ENCODE measurements at places on chromosomes 5 and 9. TPM values are rescaled to one million over a fixed set of nuclear protein-coding genes. Genes with fewer than 3 reads are reported as not detected.
A peak's percentile ranks its signal among the peaks of the same experiment; 100 is the strongest.

- no peak for DNase-seq
Observed at GRCh38 chr5:169777159-169777558, 140.1 kb downstream of the DOCK2 start.

Gene PCDHGA10
- polyA plus RNA-seq, result 1.6 TPM

DNA sequence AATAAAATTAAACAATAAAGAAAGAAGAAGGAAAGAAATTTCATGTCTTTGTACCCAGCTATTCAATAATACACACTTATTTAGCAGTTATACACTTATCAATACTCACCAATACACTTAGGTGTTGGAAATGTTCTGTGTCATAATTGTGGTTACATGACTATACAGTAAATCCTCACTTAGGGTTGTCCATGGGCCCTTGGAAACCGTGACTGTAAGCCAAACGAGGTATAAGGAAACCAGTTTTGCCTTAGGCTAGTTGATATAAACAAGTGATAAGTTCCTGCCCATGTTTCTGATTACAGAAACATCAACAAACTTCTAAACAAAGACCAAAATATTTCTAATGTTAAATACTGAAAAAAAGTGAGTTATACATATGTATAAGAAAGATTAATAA, 10.0 kb upstream of the SLCO4C1 start:
- no peak for DNase-seq

DNA sequence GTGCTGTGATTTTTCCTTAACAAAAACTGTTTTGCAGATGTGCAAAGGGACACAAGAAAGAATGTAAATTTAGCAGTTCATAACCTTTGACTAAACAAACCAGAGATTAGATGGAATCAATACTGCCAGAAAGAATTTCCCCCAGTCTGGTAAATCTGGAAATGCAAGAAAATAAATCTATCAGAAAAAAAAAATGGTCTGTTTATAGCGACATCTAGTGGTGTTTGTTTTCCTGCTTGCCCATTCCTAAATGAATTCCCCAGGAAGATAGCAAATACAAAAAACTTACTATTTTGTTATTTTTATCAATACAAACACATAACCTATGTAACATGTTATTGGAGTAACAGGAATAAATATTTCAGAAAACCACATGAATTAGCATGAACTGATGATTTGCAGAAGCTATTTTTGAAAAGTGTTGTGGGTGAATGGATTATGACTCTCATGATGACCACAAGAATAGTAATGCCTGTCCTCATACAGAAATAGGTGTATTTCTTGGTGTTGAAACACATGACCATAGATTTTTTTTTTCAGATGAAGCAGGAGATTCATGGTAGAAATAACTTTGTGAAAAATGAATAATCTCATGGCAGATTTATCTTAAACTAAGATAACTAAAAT, 1703.8 kb downstream of the MAT2B start:
- peak; percentile 33 for DNase-seq

DNA sequence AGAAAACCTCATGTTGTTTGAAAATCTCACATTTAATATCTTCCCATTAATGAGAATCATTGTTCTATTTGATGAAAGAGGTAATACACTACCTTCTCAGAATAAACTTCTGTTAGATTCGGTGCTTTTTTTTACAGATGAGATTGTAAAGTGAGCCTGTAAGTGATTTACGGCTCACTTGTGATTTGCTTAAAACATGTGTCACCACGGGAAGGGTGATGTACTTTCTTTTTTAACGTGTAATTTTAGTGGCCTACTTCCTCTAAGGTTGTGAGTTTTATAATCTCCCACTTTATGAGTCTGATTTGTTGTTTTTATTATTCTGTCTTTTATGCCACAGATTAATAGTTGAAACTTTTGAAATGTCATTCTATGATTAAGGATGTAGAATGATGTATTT, 15.9 kb downstream of the ANXA1 start:
- DNase-seq, result no peak

DNA sequence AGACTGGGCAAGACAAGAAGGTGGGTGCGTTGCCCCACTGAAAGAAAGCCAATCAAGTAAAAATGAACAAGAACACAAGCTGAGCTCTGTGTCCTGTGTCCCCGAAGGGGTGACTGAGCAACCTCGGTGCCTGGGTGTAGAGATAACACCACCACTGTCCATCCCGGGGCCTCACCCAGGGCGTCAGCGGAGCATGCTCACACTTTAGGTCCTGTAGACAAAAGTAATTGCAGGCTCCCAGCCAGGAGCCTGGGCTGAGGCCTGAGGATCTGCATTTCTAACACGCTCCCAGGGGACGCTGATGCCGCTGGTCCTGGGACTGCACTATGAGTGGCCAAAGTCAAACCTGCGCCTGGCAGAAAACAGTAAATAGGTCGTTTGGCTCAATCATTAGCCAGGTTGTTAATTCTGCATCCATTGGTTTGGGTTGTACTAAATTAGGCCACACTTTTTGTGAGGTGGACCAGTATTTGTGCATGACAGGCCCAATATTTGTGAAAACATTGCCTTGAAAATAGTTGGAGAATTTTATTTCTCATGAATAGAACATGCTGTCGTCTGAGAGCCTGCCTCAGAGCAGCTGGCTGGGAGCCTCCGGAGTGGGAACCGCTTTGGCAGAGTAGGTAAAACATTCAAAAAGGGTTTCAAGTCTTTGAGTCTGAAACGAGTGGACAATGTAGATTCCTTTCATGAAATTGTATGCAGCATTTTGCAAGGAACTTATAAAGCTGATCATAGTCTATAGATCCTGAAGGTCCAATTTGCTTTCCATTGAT, 38.3 kb downstream of the ANKRD33B start:
- no peak for DNase-seq

DNA sequence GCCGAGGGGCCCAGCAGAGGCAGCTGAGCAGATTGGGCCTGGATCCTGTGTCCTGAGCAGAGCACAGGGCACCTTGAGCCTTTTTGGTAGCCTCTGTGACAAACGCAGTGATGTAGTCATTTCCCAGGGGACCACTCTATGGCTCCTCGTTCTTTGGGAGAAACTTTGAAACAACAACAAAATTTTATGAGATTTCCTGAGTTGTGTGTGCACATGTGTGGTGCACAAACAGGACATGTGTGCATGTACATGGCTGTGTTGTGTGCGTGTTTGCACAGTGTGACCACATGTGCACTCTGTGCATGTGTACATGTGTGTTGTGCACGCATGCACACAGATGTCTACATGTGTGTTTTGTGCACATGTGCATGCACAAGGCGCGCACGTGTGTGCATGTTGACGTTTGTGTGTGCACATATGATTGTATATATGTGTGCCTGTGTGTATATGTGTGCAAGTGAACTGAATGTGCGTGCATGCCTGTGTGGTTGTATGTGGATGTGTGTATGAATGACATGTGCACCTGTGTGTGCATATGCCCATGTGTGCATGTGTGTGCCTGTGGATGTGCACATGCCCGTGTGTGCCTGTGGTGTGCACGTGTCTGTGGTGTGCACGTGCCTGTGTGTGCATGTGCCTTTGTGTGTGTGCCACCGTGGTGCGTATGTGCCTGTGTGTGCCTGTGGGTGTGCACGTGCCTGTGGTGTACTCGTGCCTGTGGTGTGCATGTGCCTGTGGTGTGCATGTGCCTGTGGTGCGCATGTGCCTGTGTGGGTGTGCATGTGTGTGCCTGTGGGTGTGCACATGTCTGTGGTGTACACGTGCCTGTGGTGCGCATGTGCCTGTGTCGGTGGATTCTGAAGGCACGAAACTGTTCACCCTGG, 221.6 kb downstream of the CACNA1B start:
- no peak for DNase-seq

DNA sequence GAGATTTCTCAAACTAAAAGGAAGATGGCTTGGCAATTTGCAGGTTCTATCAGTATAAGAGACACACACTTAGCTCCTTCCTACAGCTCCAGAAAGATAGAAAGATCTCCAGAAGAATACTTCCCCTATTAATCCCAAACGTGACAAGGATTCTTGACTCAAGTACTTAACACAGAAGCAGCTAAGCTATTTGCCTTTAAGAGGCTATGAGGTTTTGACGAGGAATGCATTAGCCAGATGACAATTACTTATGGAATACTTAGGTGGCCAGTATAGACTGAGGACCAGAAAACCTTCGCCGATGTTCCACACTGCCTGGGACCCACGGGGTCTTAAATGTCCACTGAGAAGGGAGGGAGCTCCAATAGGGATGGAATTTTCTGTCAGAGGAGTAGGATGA, 340.5 kb upstream of the KIF2A start:
- DNase-seq, result no peak

GRCh38 chr5:109125755-109126429, 283.9 kb downstream of the PJA2 start:
- no peak for DNase-seq

- DNase-seq, result no peak
Observed at GRCh38 chr9:128979111-128979510, 31.6 kb downstream of the NUP188 start.

Data from muscle of arm (tissue), 14 donors.